ENCODE measurements at places on chromosomes 6 and 20.

GRCh38 chr6:14601490-14601889 is 483.9 kb downstream of the CD83 start:
- no peak for DNase-seq

DNA sequence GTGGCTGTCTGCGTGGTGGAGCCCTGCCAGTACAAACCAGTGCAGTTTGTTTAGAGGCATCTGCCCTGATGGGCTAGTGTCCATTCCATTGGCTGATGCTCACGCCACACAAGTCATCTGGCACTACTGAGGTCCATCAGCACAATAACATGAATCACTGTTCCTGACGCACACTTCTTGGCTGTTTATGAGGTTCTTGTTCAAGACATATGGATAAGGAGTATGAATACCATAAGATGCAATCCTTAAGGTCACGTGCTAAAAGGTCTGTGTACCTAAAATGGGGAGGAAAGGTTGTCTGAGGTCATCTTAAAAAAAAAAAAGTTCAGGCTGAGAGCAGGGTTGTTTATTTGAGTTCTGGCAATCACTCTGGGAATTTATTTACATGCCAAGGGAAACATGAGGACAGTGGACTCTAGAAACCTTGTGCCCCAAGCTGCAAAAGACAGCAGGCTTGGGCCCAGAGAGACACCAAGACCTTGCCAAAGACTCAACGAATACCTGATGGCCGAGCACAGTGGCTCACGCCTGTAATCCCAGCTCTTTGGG is 54.1 kb upstream of the SHLD1 start:
- DNase-seq = no peak

- no peak for DNase-seq
Observed at GRCh38 chr6:160742090-160742489, 40.0 kb downstream of the PLG start.

DNA sequence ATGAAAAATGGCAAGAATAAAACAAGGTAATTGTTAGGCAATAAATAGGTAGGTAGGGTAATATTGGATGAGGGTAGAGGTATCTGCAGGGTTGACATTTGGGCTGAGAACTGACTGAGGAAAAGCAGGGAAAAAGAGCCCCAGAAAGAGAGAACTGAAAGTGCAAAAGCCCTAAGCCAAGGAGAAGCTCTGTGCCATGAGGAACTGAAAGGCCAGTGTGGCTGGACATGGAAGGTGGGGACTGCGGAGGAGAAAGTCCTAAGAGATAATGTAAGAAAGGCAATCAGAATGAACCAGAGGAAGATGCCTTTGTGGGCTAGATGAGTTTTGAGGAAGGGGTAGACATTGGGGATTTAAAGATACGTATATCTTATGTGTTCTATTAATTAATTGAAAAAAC is 9.9 kb upstream of the HIVEP2 start:
- DNase-seq = no peak

- DNase-seq = no peak
Observed at GRCh38 chr6:11497107-11497506, 40.4 kb upstream of the TMEM170B start.

GRCh38 chr6:137282254-137282653 is 63.1 kb upstream of the IFNGR1 start:
- DNase-seq = no peak

- DNase-seq = no peak
Observed at GRCh38 chr20:24060851-24061590, 72.4 kb upstream of the GGTLC1 start.

- no peak for DNase-seq
Observed at GRCh38 chr6:138996524-138996923, 8.5 kb upstream of the REPS1 start.

- DNase-seq = no peak
Observed at GRCh38 chr6:119063491-119063890, 15.0 kb downstream of the FAM184A start.

- DNase-seq = no peak
Observed at GRCh38 chr6:116314878-116315277, 35.1 kb upstream of the TSPYL1 start.

DNA sequence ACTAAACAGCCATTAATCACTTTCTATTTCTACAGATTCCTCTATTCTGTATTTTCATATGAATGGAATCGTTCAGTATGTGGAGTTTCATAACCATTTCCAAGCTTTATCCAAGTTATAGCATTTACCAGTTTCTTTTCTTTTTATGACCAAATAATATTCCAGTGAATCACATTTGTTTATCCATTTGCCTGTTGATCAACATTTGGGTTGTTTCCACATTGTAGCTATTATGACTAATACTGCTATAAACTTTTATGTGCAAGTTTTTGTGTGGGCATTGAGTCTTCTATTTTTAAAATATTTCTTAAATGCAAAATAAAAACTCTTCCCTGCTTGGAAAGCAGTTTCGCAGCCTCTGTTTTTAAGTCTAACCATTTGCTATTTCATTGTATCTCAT is 336.4 kb upstream of the OPRM1 start:
- no peak for DNase-seq

GRCh38 chr6:1190366-1190765 is 121.5 kb upstream of the FOXQ1 start:
- no peak for DNase-seq

DNA sequence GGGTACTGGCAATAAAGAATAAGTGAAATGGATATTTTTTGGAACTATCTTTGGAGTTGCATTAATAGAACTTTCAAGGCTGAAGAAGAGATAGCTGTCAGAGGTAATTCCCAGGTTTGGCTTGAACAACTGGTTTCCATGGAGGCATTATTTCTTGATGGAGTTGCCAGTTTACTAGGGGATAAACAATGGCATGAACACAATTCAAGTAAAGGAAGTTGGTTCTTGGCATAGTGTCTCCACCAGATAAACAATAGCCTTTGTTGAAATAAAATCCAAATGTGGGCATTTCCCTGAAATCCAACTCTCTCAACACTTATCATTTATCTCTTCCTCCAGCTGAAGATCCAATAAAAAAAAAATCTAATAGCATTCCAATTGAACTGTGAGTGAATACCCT is 454.9 kb downstream of the C6orf118 start:
- DNase-seq = no peak

GRCh38 chr6:157804448-157805327 is 18.4 kb upstream of the SNX9 start:
- DNase-seq = no peak

- no peak for DNase-seq
Observed at GRCh38 chr6:75870389-75870788, 121.3 kb downstream of the MYO6 start.

GRCh38 chr6:33691456-33692077 is 19.9 kb downstream of the UQCC2 start:
- DNase-seq = no peak

DNA sequence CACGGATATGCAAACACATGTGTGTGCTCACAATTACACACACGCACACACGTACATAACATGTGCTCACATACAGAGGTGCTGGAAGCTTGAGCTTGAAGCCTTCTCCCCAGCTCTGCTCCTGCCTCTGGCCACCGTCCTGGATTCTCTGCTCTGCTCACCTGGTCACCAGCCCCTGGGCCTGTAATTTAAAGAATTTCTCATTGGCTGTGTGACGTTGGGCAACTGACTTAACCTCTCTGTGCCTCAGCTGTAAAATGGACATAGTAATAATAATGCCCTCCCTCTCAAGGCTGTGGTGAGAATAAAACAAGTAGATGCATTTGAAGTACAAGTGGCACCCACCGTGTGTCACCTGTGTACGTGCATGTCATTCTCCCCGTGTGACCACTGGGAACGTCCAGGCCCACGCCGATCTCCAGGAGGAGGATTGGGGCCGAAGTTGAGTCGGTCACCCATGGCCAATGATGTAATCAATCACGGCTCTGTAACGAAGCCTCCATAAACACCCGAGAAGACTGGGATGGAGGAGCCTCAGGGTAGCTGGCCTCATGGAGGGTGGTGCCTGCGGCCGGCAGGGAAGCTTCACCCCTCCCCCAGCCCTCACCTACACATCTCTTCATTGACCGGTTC is 160.9 kb upstream of the AFDN start:
- no peak for DNase-seq

- DNase-seq = no peak
Observed at GRCh38 chr6:167455371-167455770, 130.5 kb downstream of the TTLL2 start.

GRCh38 chr6:33147807-33148666 is 44.2 kb downstream of the COL11A2 start:
- no peak for DNase-seq

- DNase-seq = no peak
Observed at GRCh38 chr20:13420625-13421024, 199.6 kb downstream of the ISM1 start.

- no peak for DNase-seq
Observed at GRCh38 chr20:9590189-9590588, 75.8 kb downstream of the LAMP5 start.

DNA sequence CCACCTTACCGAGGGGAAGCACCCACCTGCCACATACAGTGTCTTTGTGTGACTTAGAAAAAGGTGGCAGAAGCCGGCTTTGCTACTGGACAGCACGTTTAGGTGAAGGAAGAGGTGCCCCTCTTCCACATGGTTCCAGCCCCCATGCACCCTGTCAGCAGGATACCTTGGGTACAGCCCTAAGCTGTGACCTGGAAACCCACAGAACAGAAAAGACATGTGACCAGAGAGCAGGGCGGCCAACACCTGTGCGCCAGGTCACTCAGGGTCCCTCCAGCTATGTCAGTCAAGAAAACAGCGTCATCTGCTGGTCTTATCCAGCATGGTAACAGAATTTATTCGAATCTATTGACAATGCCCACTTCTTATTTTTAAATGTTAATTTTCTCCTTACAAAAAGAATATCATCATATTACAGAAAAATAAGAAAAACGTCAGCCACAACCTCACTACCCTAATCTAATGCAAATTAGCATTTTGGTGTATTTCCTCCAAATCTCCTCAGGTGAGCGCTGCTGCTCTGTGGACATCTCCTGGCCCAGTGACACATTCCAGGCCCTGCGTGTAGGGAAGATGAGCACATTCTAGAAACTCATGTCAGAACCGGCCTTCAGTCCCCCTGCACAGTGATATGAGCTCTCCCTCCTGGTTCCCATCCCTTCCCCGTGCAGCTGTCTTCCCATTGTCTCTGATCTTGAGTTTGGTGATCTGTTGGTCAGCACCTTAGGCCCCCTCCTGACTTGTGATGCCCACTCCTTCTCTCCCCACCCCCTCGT is 37.2 kb downstream of the GTF2H5 start:
- DNase-seq = no peak

GRCh38 chr6:111769365-111770152 is 103.7 kb downstream of the FYN start:
- DNase-seq = no peak

GRCh38 chr6:3323148-3323547 is 64.4 kb downstream of the PSMG4 start:
- DNase-seq = no peak

- DNase-seq = no peak
Observed at GRCh38 chr20:63969838-63970713, at the start of gene ZNF512B. TSS of gene ZNF512B (minus strand) at chr20:63969930. CDS start at chr20:63967950, 1,980 bp downstream.

- DNase-seq = no peak
Observed at GRCh38 chr6:119322715-119323350, 26.7 kb downstream of the MAN1A1 start.

- no peak for DNase-seq
Observed at GRCh38 chr20:34644951-34645350, 31.9 kb downstream of the PIGU start.

- DNase-seq = no peak
Observed at GRCh38 chr20:55528482-55528881, 476.8 kb downstream of the CBLN4 start.

DNA sequence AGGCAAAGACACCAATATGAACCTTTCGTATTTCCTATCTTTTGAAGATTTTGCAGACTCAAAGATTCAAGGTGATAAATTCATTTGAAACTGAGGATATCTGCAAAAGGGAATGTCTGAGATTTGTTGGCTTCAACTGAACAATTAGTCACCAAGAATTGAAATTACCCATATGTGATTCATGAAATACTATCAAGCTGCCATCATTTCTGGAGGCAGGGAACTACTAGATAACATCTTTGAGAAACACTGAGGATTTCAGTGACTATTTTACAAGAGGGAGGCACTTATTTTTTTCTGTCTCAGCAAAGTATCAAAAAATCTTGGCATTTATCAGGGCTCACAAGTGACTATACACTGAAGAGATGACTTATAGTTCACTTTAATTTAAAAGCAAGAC is 39.8 kb upstream of the MMS22L start:
- no peak for DNase-seq

DNA sequence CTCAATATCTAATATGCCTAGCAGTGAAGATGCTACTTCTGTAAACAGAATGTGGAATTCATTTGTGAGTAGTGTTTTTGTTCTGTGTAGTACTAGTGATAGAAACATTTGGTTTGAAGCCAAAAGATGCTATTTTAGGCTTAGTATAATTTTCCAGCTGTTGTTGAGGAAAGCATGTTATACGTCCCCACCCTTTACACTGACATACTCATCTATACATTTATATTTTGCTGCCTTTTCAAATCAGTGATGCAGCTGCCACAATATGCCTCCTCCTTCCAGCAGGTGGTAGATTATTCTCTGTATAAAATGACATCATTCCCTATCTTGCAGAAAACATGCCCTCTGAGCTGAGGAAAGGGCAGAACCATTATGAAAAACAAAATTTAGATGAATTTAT is 1217.6 kb upstream of the GJE1 start:
- DNase-seq = no peak

DNA sequence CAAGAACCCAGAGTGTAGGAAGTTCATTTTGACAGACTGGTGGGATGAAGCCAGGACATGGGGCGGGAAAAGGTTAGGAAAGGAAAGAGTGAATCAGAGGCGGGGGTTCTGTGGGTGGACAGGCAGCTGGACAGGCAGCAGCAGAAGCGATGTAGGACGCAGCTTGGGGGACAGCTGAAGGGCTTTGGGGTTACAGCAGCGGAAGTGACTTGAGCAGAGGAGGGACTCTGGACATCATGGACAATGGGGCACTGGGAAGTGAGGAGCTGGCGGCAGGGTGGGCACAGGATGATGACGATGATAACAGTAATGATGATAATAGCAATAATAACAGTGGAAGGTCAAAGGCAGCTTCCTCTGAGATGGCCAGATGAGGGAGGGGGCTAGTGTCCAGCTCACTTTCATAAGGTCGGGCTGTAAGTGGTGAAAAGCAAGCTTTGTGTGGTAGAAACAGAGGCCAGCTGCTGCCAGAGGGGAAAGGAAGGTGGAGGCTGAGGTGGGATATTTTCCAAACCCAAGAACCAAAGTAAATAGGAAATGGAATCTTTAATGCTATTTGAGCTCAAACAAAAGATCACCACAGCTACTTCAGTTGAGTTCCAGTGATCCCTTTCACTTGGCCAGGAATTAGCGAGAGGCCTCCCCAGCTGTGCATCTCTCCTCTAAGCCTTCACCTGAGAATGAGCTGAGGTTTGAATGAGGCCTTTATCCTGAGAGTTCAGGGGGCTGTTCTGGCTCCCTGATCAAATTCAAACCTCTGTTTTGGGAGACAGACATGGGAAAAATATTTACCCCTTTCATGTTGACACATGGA is 433.5 kb downstream of the DHX35 start:
- no peak for DNase-seq

GRCh38 chr6:15505463-15505918 is 157.3 kb downstream of the DTNBP1 start:
- no peak for DNase-seq

GRCh38 chr6:141398949-141399348 is 733.8 kb upstream of the GJE1 start:
- no peak for DNase-seq

- DNase-seq = no peak
Observed at GRCh38 chr6:53492860-53493634, 51.9 kb downstream of the GCLC start.

GRCh38 chr6:1615151-1615852 is 5.6 kb downstream of the FOXC1 start:
- DNase-seq = no peak

- DNase-seq = no peak
Observed at GRCh38 chr6:70257768-70258273, 45.1 kb downstream of the COL9A1 start.

All from stimulated activated CD8-positive, alpha-beta memory T cell treated with anti-CD3 and anti-CD28 coated beads, Interleukin-7, amount 100 ng/mL, for 1 hour (primary cell).